ENCODE measurements at places on chromosomes 7 and 10. TPM values are rescaled to one million over a fixed set of nuclear protein-coding genes. Genes with fewer than 3 reads are reported as not detected.
A peak's percentile ranks its signal among the peaks of the same experiment; 100 is the strongest.

DNA sequence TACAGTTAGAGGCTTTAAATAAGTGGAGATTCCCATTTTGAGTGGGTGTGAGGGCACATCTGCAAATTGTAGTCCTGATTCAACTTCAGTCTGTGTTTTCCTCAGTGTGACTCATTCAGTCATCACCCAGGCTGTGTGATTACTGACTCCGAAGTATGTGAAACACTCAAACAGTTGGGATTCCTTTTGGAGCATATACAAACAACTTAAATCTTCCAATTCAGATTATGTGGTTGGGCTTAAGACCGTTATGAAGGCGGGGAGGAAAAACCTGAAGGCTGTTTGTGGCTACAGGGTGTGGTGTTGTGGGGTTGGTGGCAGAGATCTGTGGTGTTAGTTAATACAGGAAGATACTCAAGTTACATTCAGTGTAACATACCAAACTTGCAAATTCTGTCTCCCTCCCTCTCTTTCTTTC, 259.7 kb upstream of the FERD3L start:
- peak overlapping the region; percentile 56 for H3K27ac ChIP-seq
- no peaks in the 10 kb centered on the region for H3K36me3 ChIP-seq
- H3K27me3 ChIP-seq: no peaks in the 10 kb centered on the region
- H3K4me1 ChIP-seq: peaks cover 6% of the 10 kb centered on the region
- no peak for DNase-seq
- no peak overlapping the region for H3K4me3 ChIP-seq

Gene ZNF22
- 24.6 TPM for total RNA-seq

DNA sequence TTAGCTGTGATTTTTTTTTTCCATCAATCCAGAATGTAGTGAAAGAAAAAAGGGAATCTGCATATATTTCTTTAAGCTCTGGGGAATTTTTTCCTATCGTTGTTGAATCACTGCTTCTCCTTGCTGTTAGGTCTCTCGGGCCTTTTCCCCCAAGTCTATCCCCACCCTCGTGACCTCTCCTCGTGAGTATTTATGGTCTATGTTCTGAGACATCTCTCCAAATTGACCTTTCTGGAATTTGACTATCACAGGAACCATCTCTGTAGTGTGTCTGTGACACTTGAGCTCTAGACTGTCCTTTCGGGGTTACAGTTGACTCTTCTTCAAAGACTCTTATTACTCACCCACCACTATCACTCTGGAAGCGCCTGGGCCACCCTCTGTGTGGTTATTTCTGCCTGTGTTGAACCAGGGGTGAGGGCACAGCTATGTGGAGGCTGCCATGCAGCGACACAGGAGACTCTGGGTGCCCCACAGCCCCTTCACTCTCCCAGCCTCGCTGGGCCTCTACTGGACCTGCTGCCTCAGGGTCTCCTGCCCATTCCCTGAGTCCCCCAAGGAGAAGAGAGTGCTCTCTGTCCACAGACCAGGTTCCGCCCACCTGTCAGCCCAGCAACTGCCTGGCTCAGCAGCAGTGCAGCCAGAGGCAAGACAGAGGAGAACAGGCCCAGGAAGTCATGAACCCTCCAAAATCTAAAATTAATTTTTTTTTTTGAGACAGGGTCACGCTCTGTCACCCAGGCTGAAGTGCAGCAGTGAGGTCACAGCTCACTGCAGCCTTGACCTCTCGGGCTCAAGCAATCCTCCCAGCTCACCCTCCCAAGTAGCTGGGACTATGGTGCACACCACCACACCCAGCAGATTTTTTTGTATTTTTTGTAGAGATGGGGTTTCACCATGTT, 45.7 kb upstream of the PTPRN2 start:
- H3K36me3 ChIP-seq: peaks cover 54% of the 10 kb centered on the region
- H3K4me3 ChIP-seq: no peak overlapping the region
- H3K4me1 ChIP-seq: peaks cover 7% of the 10 kb centered on the region
- H3K27ac ChIP-seq: peak overlapping the region; percentile 57
- no peak for DNase-seq

DNA sequence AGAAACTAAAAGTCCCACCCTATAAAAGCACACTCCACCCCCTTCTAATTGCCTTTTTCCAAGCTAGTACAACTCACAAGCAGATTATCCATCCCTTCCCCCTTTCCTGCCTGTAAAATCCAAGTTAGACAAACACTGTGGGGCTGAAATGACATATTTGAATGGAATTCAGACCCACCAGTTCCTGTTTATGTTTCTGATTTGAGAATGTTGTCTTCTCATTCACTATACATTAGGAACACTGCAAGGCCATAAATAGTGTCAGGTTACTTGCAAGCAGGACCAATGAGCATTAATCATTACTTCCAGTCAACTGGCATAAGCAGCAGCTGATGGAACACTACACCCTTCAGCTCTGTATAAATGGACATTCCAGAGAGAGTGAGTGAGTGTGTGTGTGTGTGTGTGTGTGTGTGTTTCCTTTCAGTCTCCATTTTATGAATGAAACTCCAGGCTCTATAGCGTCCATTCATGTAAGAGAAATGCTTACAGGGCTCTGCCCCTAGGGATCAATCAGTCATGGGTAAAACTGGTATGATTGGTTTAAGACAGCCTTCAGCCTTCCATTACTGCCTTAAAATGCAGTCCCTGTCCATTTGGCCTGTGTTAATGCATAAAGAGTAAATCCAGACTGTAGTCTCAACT, 69.3 kb downstream of the ETV1 start:
- H3K27me3 ChIP-seq: no peaks in the 10 kb centered on the region
- DNase-seq: no peak
- no peaks in the 10 kb centered on the region for H3K36me3 ChIP-seq

- H3K4me3 ChIP-seq: no peak overlapping the region
- DNase-seq: no peak
- peaks cover 1% of the 10 kb centered on the region for H3K4me1 ChIP-seq
- no peak overlapping the region for H3K27ac ChIP-seq
- no peaks in the 10 kb centered on the region for H3K36me3 ChIP-seq
These were observed 75.9 kb upstream of the SLF2 start for GRCh38 chr10:100836891-100837290.

DNA sequence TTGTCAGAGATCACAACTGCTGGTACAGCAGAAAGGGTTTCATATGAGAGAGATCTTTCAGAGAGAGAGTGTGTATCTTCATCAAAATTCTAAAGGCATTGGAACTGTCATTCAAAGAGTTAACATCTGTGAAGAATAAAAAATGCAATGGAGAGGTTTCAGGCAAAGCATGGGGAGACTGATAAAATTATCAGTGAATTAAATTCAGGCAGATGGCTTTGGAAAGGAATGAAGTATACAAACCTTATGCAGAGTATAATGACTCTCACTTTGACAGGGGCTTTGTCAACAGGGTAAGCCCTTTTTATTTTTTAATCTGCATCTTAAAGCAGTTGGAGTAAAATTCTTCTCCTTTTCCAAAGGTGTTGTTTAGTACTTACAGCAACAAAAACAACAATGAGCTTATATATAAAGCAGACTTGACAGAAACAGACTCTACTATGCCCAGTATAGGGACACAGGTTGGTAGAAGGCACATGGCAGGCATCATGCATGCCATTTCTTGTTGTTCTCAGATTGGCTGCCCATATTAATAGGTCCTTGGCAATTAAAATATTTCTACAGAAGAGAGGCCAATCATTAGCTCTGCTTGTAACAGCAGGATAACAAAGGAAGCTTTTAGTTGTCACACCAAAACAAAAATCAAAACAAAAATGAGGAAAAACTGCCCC, 54.9 kb upstream of the NXPH1 start:
- no peaks in the 10 kb centered on the region for H3K4me1 ChIP-seq
- no peaks in the 10 kb centered on the region for H3K36me3 ChIP-seq
- H3K27me3 ChIP-seq: peaks cover 2% of the 10 kb centered on the region
- DNase-seq: no peak
- H3K27ac ChIP-seq: no peak overlapping the region

GRCh38 chr10:96651998-96652431, 65.2 kb upstream of the TM9SF3 start:
- H3K27me3 ChIP-seq: no peaks in the 10 kb centered on the region
- peaks cover 29% of the 10 kb centered on the region for H3K36me3 ChIP-seq
- peak overlapping the region; percentile 67 for H3K27ac ChIP-seq
- peak overlapping the region; percentile 1 for H3K4me3 ChIP-seq

DNA sequence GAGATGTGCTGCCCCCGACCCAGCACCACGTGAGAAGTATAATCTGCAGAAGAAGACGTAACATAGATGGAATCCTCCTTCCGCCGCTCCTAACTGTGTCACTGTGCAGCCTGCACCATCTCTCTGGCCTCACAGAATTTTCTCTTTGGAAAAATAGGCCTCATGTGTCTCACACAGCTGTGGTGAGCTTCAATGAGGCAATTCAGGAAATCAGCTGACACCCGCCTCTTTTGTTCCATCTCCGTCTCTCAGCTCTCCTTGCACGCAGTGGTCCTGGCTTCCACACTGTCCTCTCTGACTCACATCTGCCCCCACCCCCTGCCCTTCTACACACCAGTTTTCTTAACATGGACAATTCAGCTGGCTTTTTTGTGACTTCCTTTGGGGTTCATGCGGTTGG, 7.2 kb downstream of the C10orf90 start:
- no peaks in the 10 kb centered on the region for H3K36me3 ChIP-seq
- no peak for DNase-seq
- no peaks in the 10 kb centered on the region for H3K4me1 ChIP-seq
- H3K27me3 ChIP-seq: no peaks in the 10 kb centered on the region
- no peak overlapping the region for H3K27ac ChIP-seq
